ENCODE measurements at places on chromosomes 12 and 14.

DNA sequence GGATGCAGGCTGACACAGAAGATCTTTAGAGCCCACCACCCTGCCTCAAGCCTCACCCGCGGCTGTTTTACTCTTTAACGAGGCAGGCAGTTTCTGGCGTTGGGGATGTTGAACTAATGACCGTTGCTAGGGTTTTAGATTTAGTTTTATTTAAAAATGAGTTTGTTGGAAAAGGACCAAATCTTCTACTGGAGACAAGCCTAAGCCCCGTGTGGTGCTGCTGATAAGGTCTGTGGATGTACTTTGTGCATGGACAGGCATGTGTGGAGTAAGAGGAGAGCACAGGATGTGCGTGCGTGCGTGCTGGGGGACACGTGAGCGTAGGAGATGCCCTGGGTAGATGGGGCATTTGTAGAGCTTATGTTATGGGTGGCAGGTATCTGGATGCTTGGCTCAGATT lies 5.7 kb downstream of the NTF3 start:
- DNase-seq = no peak

DNA sequence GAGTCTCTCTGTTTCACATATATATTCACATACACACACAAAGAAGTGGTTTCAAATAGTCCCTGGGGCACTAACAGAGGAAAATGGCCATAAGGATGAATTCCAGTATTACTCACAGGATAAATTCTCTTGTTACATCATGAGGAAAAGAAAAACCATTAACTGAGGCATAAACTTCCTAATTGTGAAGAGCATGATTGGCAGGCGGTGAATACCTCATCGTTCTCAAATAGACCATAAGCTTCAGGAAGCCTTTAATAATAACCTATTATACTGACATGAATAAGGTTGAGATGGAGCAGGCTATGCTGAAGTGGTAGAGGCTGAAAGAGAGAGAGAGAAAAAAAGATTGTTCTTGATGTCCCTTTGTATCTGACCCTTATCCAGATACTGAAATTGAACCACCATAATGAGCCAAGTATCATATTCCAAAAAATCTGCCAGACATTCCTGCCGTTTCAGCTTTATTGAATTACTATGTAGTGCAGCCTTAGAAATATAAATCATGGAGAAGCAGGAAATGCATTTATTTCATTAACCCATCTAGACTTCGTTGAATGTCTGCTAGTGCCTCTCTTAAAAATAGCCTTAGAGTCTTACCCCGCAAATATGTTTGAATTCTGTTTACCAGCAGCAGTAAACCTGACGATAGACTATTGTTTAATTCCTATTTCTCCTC lies 86.8 kb downstream of the NUAK1 start:
- DNase-seq = no peak

- DNase-seq = no peak
Measured at GRCh38 chr14:104866451-104867370, 1.6 kb downstream of the CEP170B start.

DNA sequence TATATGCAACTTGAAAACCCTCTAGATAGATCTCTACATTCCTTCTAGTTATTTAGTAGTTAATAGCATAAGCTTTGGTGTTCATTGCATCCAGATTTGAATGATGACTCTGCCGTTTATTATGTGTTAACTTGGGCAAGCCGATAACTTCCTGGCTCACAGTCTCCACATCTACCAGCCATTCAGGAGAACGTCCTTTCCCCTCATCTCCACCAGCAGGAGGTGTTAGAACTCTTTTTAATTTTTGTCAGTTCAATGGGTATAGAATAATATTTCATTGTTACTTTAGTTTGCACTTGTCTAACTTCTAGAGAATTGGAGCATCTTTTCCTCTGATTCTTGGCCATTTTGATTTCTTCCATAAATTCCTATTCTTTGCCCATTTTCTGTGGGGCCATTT lies 30.0 kb upstream of the WSCD2 start:
- no peak for DNase-seq

DNA sequence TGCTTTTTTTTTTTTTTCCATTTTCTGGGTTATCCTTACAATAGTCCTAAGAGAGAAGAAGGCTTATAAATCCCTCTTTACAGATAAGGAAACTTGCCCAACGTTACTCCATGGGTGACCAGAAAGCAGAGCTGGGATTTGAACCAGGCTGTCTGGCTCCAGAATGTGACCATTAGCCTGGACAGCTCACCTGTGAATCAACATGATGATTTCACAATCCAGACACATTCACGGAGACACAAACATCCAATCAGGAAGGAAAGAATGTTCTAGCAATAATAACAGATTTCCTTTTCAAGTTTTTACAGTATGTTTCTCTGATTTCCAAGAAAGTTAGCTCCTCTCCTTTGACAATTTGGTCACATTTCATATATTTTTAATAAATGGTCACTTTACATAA lies 118.3 kb downstream of the GALC start:
- DNase-seq = no peak

GRCh38 chr14:90107789-90108188 lies 46.0 kb downstream of the KCNK13 start:
- no peak for DNase-seq

DNA sequence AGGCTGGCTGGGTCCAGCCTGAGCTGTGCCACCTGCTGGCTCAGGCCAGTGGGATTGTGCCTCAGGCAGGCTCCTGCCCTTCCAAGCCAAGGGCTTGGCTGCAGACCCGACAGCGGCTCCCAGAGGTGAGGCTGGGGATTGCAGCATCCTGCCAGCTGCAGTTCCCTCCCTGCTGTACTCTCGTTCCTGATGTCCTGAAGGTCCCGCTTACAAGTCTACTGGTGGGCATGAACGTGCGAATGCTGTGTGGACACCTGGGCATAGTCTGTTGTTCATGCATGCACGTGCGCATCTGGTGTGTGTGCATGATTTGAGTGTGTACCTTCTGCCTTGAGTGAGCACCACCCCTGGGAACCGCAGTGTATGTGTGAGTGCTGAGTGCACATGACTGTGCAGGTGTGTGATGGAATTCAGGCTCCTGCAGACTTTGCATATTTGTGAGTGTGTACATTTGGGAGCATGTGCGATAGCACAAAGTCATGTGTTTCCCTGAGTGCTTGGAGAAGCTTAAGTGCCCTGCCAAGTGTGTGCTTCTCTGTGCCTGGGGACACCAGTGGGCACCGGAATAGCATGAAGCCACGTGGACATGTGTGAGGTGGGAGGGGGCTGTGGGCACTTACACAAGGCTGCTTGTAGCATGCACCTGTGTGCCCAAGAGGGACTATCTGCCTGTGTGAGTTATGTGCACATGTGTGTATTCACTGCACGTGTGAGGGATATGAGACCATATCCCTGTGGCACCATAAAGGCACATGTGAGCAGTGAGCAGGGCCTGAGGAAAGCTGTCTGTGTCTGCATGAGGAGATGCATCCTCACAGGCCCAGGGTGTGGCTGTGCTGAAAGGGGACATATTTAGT lies 19.3 kb upstream of the KRT7 start:
- DNase-seq = peak; percentile 80

DNA sequence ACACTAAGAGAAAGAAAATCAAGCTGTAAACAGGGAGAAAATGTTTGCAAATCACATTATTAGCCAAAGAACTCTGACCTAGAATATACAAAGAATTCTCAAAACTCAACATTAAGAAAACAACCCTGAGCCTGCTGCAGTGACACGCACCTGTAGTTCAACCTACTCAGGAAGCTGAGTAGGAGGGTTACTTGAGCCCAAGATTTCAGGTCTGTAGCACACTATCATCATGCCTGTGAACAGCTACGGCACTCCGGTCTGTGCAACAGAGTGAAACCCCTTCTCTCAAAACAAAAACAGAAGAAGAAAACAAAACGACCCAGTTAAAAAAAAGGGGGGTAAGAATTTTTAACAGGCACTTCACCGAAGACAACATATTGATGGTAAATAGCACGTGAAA lies 20.8 kb downstream of the SAV1 start:
- no peak for DNase-seq

DNA sequence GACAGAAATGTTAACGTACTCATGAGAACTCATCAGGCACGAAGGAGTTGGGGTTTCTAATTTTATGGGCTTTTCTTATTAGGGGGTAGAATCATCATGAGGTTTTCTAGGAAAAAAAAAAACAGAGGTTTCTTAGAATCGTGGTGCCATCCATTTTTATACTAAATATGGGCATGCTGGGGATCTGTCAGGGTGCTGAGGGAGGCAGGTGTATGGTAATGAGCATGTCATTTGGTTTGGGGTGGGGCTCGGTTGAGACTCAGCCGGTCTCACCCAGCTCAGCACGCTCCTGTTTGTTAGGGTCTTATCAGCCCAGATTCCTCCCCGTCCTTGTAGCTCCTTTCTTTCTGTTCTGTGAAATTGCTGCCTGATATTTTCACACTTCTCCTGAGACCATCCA lies 98.2 kb downstream of the DICER1 start:
- no peak for DNase-seq

DNA sequence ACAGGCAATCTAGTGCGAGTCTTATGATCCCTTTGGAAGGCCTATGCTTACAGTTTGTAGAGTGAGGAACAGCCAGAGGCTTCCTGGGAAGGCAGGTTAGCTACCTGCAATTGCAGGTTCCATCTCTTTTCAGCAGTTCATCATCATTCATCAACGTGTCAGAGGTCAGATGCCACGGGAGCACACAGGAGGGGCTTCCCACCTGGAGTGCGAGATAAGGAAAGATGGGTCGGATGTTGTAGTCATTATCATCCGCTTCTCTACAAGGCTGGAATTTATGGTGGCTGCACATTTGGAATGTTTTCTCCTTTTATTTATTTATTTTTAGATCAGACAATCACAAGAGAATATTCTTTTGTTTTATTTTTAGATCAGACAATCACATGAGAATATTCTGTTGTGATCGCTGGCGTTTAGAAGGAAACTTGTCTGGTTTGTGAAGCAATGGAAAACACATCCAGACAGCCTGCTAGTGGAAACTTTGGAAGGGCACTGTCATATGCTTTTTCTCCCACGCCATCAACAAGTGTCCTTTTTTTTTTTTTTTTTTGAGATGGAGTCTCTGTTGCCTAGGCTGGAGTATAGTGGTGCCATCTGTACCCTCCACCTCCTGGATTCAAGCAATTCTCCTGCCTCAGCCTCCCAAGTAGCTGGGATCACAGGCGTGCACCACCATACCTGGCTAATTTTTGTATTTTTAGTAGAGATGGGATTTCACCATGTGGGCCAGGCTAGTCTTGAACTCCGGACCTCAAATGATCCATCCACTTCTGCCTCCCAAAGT lies 1.9 kb upstream of the BICD1 start:
- no peak for DNase-seq

- no peak for DNase-seq
Measured at GRCh38 chr12:104985206-104985605, 910 bp upstream of the NOPCHAP1 start.

DNA sequence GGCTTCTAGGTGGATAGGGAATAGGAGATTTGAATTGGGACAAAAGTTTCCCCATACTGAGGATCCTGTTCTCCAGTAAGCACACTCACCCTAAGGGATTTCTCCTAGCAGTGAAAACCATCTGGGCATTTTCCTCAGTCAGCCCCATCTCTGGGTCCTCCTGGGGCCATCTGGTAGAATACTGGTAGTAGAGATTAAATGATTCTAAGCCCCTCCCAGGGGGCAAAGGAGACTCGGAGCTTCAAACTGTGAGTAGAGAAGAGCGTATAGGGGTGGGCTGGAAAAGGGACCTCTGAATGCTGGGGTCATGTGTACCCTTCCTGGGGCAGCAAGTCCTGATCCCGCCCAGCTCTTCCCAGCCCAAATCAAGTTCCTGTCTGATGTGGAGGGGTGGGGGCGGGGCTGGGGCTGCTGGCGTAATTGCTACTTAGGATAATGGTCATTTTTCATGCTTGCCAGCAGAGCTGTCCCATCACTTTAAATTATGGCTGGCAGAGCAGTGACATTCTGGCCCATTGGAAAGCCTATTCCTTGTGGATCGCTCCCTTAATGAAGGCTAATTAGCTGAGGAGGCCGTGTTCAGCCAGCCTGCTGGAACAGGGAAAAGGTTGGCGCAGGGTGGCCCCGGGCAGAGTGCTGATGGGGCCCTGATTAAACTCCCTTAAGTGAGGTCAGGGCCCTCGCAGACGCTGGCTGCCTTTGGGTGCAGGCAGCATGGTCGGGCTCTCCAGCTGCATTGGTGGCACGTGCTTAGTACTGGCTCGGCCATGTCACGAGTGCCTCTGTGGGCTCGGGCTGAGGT lies 127.8 kb downstream of the TSPAN9 start:
- DNase-seq = no peak

DNA sequence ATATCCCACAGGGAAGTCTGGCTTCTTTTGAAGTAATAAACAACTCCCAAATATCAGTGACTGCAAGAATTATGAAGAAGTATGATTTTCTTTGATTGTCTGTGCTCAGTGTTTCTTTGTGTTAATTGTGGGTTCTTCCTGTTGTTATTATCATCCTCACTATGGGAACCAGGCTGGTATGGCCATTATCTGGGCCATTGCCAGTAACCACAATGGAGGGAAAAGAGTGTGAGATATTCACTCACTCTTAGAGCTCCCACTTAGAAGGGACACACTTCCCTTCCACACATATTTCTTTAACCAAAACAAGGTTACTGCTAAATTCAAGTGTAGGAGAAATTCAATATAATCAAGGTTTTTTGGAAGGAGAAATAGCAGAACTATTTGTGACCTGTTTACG lies 503.7 kb downstream of the SLC6A15 start:
- no peak for DNase-seq

- DNase-seq = peak; percentile 54
Measured at GRCh38 chr12:131091413-131091975, 137.8 kb downstream of the ADGRD1 start.

GRCh38 chr14:52328276-52328675 lies 14.2 kb downstream of the PTGER2 start:
- no peak for DNase-seq

DNA sequence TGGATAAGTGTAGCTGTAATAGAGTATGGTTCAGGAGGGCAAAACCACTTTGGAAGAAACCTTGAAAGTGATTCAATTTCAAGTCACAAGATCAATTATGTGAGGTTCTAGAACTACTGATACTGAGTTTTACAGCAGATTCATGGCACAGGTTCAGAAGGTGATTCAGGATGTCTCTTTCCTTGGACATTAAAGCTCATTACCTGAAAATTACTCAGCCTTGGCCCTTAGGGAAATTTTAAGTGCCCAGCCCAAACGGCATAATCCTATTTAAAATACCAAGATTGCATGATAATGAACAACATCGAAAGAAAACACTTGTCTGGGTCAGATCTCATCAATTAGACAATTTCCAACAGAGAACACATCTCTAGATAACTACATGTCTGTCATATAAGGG lies 70.2 kb upstream of the SLC38A2 start:
- no peak for DNase-seq

- DNase-seq = peak; percentile 76
Measured at GRCh38 chr12:89040146-89040964, 311.9 kb downstream of the DUSP6 start.

DNA sequence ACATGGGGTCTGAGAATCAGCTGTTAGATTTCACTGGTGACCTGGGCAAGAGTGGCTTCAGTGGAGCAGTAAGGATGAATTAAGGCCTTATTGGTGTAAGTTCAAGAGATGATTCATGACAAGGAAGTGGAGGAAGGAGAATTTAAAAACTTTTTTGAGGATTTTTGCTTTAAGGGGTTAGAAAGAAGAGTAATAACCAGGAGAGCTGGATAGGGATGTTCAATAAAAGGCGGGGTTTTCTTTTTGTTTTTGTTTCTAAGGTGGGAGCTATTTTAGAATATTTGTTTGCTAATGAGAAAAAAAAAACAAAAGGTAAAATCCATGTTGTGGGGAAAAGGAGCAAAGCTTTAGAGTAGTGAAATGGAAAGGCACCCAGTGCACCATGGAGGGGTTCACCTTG lies 15.2 kb upstream of the TUBA1B start:
- no peak for DNase-seq

Measured in stimulated activated naive CD8-positive, alpha-beta T cell treated with anti-CD3 and anti-CD28 coated beads, Interleukin-15, Interleukin-2, amounts not matched to agents 100 U/mL and 50 U/mL, for 24 hours (primary cell).